ENCODE measurements at places on chromosomes 4 and X.

GRCh38 chr4:152090543-152090942, 329.7 kb upstream of the GATB start:
- DNase-seq: no peak

GRCh38 chrX:1582686-1583437, 8.5 kb upstream of the AKAP17A start:
- DNase-seq: no peak

DNA sequence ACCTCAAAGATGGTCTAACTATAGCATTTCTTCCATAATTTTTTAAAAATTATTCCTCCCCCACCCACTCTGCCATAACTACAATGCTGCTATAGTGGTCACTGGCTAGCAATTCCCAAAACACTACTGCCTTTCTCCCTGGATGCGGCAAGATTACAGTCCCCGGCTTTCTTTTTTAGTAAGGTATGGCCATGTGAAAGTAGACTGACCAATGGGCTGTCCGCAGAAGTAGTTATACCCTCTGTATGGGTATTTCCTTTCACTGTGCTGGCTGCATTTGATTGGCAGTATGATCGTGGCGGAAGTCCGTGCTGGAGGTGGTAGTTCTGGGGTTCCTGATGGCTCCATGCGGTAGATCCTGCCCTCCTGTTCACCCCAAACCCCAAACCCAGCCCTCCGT, 166.0 kb downstream of the FBXO8 start:
- DNase-seq: no peak

GRCh38 chrX:3712051-3712869, 1.2 kb downstream of the PRKX start:
- no peak for DNase-seq

DNA sequence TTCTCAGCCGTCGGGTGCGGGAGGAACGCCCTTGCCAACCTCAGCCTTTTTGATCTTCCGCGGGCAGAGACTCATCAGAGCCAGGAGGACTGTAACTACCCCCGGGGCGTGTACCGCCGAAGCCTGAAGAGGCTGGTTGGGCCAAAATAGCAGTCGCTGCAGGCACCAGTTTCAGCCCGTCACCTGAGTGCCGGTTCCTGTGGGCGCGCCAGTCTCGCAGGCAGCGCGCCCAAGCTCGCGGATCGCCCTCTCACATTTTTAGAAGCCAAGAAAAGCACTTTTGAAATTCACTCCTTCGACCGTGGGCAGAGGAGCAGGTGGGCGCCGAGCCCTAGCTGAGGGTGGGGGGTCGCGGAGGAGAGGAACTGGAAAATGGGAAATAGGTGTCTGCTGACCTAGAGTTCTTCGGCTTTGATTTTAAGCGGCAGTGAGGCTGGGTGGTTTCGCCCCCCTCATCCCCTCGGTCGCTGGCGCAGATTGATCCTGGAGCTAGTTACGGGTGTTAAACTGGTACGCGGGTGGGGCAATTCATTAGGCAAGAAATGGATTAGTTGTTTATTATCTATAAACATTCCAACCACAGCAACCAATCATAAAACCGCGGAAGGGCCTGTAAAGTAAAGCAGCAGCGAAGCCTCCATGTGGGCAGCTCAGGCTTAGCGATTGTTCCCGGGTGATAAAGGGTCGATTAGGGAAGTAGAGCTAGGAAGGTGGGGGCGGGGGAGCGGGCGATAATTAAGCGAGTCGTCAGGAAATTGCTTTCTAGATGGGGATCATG, 69.2 kb downstream of the FBXO8 start:
- DNase-seq: no peak

Data from cortex of kidney (tissue), 1 donor.